ENCODE measurements at places on chromosomes 7 and 10.

GRCh38 chr7:22909917-22910316 lies 87.3 kb upstream of the TOMM7 start:
- DNase-seq: no peak

- DNase-seq: no peak
Observed at GRCh38 chr10:14327527-14327926, 3.2 kb downstream of the FRMD4A start.

- DNase-seq: no peak
Observed at GRCh38 chr10:16987206-16987621, 142.4 kb downstream of the CUBN start.

- DNase-seq: no peak
Observed at GRCh38 chr7:14754631-14755030, 147.9 kb downstream of the DGKB start.

GRCh38 chr7:8321312-8321711 lies 59.3 kb upstream of the ICA1 start:
- DNase-seq: no peak

- DNase-seq: peak; percentile 58
Observed at GRCh38 chr10:23314835-23315239, 29.8 kb downstream of the C10orf67 start.

DNA sequence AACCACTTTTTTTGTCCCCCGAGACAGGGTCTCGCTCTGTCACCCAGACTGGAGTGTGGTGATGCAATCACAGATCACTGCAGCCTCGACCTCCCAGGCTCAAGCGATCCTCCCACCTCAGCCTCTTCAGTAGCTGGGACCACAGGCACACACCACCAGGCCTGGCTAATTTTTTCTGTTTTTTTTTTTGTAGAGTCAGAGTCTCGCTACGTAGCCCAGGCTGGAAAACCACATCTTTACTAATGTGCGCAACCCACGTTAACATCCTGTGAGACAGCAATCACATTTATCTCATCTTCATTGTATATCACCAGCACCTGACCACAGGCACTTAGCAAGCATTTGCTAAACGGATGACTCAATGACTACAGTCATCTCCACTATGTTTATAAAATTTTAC lies 77.8 kb upstream of the ATP6V0A4 start:
- DNase-seq: peak; percentile 80

GRCh38 chr10:69801434-69802315 lies at the start of gene COL13A1:
Gene COL13A1 (plus strand): TSS chr10:69801906. CDS start chr10:69802424, 518 bp downstream.
- no peak for DNase-seq

DNA sequence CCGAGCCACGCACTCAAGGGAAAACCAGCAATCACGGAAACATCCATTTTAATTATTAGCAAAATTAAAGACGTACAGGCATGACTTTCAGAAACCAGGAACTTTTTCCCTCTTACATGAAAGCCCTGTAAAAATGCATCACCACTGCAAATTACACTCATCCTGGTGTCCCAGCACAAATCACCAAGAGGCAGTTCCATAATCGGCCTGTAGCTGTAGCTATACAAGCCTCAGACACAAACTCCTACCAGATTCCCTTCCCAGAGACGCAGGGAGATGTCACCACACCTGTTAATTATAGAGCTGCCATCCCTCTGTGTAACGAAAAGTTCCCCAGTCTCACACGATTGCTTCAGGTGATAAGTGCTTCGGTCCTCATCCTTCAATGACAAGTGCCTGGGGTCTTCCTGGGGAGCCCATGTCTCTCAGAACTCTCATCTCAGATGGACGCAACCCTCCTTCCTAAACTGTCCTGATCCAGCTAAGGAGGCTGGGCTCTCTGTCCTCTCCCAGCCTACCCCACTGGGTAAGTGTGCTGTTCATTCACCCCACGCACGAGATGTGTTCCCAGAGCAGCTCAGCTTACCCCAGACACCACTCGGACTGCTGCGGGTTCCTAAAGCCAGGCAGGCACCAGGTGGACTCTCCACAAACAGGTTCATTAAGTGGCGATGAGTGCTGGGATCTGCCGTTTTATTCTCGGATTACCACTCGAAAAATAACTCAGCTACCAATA lies 5.9 kb downstream of the FGFR2 start:
- DNase-seq: no peak

GRCh38 chr7:155803418-155804376 lies 8.6 kb downstream of the SHH start:
- DNase-seq: no peak

GRCh38 chr7:44439926-44440325 lies 50.5 kb downstream of the NUDCD3 start:
- DNase-seq: no peak

Data from central memory CD4-positive, alpha-beta T cell (primary cell).